Pericardium fibroblast (primary cell): ENCODE measurements at places on chromosomes 3 and 15. TPM values are rescaled to one million over a fixed set of nuclear protein-coding genes. Genes with fewer than 3 reads are reported as not detected.

PLA2G4B gene
- 0.47 and 3.4 TPM in 2 replicates for total RNA-seq

ARGFX gene
- not detected in 2 replicates for total RNA-seq

ROBO2 gene
- total RNA-seq, result 0.23 and 0.34 TPM in 2 replicates

CPEB1 gene
- total RNA-seq, result 3.3 and 4.2 TPM in 2 replicates

COLQ gene
- total RNA-seq, result 0.09 and 0.23 TPM in 2 replicates

CPLX3 gene
- not detected in 2 replicates for total RNA-seq

BUB1B gene
- total RNA-seq, result 0.43 and 1.4 TPM in 2 replicates

TRIM42 gene
- not detected in 2 replicates for total RNA-seq

CFAP100 gene
- total RNA-seq, result not detected in 2 replicates

TIMP4 gene
- 13.1 and 13.7 TPM in 2 replicates for total RNA-seq

SLC9C1 gene
- total RNA-seq, result not detected in 2 replicates

SLC24A5 gene
- total RNA-seq, result not detected in 2 replicates

CHRM5 gene
- total RNA-seq, result under 0.01 TPM in 2 replicates

DNAJB11 gene
- total RNA-seq, result 38.6 and 54.4 TPM in 2 replicates

CFAP20DC gene
- total RNA-seq, result 1.5 and 5.4 TPM in 2 replicates

MRAS gene
- total RNA-seq, result 16.9 and 30.6 TPM in 2 replicates

UBAP1L gene
- 0.34 and 0.35 TPM in 2 replicates for total RNA-seq

NRG4 gene
- total RNA-seq, result under 0.01 TPM in 1 of 2 replicates, not detected in the other

CACNA2D2 gene
- total RNA-seq, result 0.12 TPM in 1 of 2 replicates, not detected in the other
